ENCODE measurements at places on chromosomes 2 and 18.

GRCh38 chr18:73952296-73952946 is 195.2 kb downstream of the FBXO15 start:
- no peak for DNase-seq

DNA sequence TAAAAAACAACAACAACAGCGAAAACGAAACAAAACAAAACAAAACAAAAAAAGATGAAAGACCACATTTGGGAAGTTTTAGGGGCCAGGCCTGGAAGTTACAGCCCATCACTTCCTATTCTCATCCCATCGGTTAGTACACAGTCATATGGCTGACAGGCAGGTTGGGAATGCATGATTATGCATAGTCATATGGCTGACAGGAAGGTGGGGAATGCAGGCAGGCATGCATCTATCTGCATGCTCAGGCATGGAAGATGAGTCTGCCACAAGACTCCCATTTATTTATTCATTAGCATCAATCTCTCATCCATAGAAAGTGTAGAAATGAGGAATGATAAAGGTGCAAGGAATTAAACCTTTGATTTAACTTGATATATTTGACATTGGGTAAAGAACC is 325.3 kb upstream of the MEX3C start:
- no peak for DNase-seq

DNA sequence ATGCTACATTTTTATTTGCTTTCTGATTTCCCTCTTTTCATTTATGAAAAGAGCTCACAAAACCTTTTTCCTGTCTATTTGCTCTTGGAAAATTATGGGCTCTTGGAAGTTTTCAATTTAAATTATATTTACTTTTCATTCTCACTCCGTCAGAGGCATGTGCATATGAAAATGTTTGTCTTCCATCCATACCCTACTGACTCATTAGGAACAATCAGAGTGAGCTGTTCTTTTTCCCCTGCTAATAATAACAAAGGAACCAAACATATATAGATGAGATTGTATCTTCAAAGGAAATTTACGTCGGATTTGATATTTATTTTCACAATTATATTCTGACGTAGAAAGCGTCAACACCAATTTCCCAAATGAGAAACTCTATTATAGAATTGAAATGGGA is 1101.2 kb downstream of the TSN start:
- no peak for DNase-seq

DNA sequence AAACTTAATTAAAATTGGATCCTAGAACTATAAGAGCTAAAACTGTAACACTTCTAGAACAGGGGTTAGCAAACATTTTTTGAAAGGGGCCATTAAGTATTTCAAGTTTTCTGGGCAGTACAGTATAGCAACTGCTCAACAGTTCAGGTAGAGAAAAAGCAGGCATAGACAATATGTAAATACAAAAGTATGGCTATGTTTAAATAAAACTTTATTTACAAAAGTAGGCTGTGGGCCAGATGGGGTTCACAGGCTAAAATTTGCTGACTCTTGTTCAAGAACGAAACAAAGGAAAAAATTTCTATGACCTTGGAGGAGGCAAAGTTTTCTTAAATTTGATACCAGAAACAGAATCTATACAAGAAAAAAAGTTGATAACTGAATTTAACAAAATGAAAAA is 114.5 kb downstream of the MEMO1 start:
- DNase-seq = no peak

GRCh38 chr2:112923237-112923966 is 12.4 kb downstream of the IL37 start:
- DNase-seq = no peak

DNA sequence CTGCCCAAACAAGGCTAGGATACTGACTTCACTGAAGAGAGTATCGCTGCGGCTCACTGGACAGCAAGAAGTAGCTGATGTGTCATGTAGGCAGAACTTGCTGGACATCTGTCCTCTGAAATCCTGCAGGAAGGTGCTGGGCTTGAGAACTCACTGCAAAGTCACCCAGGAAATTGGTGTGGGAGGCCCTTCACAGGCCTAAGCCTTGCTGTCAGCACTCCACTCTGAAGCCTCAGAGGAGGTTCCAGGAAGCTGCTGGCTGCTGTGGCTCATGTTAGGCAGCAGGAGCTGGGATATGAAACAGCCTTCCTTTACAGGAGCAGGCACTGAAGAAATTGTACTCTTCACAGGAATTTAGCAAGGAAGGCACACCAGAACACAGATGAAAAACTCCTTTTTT is 88.3 kb upstream of the CCDC68 start:
- DNase-seq = no peak

GRCh38 chr2:119827866-119828507 is 68.3 kb downstream of the PTPN4 start:
- DNase-seq = no peak

DNA sequence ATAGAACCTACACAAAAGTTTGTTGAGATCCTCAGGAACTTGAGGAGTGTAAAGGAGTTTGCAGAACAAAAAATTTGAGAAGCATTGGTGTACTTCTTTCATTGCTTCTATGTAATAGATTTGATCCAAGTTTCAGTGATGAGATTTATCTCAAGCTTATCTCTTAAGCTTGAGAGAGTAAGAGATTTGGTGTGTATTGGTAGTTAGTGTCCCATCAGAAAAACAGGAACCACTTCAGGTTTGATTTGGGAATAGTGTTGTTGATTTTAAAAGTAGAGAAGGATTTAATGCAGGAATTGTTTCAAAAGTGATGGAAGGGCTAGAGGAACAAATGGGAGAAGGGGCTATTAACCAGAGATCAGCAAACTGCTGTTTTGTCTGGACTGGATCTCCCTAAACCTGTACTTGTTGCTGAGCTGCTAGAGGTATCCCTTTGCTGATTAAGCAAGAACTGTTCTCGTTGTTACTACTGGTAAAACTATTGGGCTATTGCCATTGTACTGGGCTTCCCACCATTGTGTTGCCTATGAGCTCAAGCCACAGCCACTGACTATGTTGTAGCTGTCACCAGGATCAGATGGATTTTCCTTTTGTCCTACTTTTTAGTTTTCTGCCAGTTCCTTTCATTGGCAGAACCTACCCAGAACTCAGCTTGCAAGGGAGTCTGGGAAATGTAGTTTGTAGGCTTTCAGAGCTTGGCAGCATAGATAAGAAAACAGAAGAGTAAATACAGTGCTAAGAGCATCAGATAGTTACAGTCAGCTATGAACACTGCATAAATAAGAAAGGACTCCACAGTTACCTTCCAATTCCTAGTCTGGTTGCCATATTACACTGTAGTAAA is 39.3 kb downstream of the RAB10 start:
- no peak for DNase-seq

- DNase-seq = no peak
Measured at GRCh38 chr2:25041307-25041927, 459 bp upstream of the EFR3B start.

GRCh38 chr2:206218796-206219499 is 55.5 kb upstream of the ZDBF2 start:
- DNase-seq = no peak

DNA sequence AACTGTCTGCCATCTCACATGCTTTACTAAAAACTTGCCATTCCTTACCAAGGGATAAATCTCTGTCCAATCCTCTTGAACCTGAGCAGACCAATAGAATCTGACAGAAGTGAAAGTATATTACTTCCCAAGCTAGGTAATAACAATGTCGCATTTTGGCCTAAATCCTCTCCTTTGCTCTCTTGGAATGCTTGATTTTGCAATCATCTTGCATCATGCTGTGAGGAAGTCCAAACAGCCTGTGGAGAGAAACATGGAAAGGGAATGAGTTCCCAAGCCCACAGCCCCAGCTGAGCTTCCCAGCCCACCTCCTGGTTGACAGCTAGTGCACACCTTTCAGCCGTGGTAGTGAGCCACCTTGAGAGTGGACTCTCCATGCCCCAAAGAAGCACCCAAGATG is 540.6 kb downstream of the STK39 start:
- DNase-seq = no peak

- DNase-seq = no peak
Measured at GRCh38 chr2:150355440-150355839, 132.0 kb downstream of the RND3 start.

DNA sequence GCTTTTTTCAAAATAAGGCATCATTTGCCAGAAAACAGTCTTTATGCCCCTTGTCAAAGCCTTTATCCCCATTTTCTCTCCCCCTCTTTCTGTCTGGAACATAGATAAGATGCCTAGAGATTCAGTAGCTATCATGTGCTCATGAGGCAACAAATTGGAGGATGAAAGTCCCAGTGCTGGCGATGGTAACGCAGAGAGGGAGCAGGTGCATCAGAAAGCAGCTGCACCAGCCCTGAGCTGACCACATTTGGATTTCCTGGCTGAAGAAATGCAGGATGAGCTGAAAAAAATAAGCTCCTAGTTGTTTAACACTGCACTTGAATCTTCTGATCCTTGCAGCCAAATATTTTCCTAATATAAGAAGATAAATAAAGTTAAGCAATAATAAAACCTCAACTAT is 48.0 kb downstream of the LOXHD1 start:
- DNase-seq = no peak

- no peak for DNase-seq
Measured at GRCh38 chr2:164138750-164139149, 402.9 kb upstream of the FIGN start.

GRCh38 chr2:98433363-98433964 is 11.2 kb upstream of the INPP4A start:
- no peak for DNase-seq

GRCh38 chr2:212713681-212714080 is 175.1 kb upstream of the ERBB4 start:
- DNase-seq = no peak

DNA sequence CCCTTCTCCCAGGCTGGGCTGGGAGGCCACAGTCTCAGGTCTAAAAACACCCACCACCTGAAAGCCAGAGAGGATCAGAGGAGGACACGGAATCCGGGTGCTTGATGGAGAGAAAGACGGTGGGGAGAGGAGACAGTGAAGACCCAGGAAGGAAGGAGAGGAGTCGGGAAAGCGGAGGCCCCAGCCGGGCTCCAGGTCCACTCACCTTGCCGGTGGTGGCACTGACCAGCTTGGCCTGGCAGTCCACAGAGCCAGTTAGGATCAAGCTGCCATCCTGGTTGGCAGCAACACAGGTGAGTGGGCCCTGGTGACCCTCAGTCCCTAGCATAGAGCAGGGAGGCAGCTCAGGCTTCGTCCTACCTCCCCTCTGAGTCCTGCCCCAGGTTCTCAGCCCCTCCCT is 4.3 kb downstream of the AAMP start:
- no peak for DNase-seq

GRCh38 chr2:10810202-10811161 is 2.1 kb downstream of the PDIA6 start:
- DNase-seq = no peak

GRCh38 chr2:189203177-189203799 is 23.7 kb upstream of the COL5A2 start:
- no peak for DNase-seq

- no peak for DNase-seq
Measured at GRCh38 chr2:69253611-69254301, 133.3 kb downstream of the GFPT1 start.

DNA sequence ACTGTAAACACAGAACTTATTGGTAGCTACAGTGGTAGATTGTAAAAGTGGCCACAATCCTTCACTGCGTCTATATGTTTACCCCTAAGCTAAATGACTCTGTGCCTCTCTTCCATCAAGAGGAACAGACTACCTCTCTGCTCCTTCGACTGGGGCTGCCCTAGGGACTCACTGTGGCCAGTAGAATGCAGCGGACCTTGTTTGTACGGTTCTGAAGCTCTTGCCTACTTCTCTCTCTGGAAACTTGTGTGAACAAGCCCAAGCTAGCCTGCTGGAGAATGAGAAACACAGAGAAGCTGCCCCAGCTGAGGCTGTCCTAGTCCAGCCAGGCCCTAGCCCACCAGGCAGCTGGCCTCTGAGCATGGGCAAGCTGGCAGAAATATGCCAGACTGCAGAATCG is 140.8 kb upstream of the SLC1A4 start:
- no peak for DNase-seq

DNA sequence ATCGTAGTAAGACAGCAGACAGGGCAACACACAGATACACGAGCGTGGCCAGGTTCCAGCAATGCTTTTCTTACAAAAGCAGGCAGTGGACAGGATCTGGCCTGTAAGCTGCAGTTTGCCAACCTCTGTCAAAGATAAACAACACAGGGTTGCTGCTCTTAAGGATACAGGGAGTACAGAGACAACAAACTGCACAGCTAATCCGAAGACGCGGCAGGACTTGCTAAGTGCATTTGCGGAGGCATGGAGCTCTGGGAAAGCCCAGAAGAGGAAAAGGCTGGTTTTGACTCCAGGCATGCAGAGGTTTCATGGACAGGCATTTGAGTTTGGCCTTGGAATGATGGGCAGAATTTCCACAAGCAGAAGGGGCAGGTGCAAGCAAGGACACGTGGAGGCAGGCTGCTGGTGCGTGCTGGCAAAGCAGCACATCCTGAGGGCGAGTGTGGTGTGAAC is 24.4 kb downstream of the SERTAD2 start:
- DNase-seq = no peak

DNA sequence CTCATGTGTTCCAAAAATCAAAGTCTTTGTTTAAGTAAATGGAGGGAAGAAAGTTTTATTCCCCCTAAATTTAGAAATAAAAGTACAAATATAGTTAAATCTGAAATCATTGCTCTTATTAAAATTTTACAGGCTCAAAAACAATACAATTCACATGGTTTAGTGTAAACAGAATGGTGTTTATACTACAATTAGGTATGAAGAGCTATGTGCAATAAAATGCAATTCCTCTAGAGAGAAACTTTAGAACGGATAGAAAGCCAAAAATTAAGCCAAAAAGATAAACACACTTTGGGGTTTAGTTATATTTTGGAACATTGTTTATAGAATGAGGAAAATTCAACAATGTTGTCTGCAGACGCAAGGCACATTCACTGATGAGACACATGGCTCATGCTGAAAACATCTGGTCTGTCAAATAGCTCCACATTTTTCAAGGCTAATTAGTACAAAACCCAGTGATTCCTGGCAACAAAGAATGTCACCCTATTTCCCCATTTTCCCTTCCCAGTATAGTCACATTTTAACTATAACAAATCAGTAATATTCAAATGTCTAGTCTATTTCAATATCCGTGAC is 103.3 kb downstream of the EXOC6B start:
- DNase-seq = no peak

DNA sequence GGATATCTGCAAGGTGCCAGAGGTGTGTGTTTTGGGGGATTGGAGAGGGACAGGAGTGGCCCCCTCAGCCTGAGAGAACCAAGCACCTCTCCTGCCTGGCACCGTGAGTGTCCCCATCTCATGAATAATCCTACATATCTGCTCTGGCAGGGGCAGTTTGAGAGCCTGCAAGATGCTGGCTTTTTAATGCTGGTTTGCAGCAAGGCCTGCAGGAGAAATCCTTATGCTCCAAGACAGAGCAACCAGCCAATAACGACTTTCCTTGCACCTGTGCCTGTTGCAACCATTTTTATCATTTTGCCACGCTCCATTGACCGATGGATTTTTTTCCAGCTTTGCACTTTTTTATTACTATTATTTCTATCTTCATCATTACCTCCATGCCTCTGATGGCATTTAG is 259.4 kb upstream of the SKOR2 start:
- no peak for DNase-seq

Data from activated CD8-positive, alpha-beta memory T cell treated with anti-CD3 and anti-CD28 coated beads for 1 hour (primary cell).